ENCODE measurements at places on chromosomes 3 and 15.

DNA sequence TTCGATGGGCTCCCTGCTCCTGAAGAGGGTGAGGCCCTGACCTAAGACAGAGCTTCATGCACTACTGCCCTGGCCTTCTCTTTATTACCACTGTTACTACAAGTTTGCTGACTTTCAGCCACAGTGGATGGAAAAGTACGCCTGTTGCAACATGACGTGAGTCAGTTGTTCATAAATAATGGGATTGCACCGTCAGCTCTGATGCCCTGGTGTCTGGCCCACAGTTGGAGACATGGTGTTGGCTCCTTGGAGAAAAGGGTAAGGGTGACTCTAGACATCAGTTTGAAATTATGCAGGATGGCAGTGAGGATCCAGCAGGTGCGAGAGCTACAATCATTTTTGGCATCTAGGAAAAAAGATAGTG is 5.5 kb downstream of the PAQR5 start:
- no peak for DNase-seq

DNA sequence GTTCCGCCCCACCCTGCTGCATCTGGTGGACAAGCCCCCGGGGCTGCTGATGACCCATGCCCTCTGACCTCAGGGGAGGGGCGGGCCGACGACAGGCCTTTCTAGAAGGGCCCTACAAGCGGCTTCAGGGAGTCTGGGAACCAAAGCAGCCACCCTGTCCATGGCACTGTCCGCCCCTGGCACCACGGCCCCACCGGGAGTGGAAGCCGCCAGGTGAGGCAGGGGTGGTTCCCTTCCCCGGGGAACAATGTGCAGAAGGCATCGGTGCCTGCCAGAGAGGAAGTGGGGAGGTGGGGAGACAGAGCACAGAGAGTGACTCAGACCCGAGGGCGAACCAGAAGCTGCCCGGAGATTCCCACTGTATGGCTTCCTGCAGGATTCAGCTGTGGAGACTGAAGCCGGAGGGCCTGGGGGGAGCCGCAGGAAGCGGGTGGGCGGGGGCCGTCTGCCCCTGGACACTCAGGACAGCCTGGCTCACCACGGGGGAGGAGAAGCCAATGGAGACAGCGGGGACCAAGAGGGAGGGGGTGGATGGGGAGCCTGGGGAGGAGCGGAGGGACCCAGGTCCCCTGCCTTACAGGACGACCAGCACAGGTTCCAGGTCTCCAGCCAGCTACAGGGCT is 134.0 kb downstream of the TPRA1 start:
- DNase-seq = no peak

DNA sequence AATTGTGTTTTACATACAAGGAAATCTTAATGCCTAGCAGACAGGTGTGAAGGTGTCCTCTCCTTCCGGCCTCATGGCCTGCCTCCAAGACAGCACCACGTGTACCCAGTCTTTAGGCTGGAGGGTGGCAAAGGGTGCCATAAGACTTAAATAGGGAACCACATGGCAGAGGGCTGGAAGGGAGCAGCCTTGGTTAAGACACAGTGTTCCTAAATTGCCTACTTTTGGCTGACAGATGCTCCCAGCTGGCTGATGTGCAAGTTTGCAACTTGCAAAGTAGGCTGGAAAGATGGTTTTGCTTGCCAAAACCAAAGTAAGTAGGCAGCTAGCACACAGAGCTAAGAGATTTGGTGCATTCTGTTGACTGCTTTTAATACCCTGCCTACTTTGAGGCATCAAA is 45.2 kb downstream of the CCNB2 start:
- no peak for DNase-seq

DNA sequence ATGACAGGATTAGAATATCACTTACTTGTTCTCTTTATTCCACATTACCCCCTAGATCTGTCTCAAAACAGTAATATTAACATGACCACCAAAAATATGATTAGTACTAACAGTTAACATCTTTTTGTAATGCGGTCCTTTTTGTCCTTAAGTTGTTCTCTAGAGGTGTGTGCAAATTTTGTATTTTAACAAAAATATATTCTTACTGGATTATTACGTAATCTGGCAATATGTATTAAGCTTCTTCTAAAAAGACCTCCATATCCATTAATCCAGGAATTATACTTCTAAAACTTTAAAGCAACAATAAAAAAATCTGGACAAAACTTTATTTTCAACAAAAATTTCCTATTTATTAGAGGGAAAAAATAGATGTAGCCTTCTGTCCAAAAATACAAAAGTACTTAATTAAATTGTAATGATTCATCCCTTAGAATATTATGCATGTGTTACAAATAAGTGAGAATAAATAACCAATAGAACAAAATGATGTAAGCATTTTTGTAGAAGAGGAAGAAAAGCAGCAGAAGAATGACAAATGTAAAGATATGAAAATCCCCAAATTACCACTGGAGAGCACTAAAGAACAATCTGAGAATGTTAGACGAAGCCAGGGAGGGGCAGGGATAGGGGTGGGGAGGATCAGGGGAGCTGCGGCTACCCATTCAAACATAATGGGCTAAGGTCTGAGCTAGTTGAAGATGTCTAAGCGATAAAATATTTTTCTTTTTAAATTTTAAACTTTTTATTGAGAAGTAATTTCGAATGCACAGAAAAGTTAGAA is 945.6 kb downstream of the MCTP2 start:
- DNase-seq = no peak

- peak; percentile 93 for DNase-seq
These were observed 8.5 kb downstream of the SHOX2 start for GRCh38 chr3:158097593-158098308.

- DNase-seq = no peak
These were observed 95.5 kb downstream of the DPH6 start for GRCh38 chr15:35450492-35450891.

DNA sequence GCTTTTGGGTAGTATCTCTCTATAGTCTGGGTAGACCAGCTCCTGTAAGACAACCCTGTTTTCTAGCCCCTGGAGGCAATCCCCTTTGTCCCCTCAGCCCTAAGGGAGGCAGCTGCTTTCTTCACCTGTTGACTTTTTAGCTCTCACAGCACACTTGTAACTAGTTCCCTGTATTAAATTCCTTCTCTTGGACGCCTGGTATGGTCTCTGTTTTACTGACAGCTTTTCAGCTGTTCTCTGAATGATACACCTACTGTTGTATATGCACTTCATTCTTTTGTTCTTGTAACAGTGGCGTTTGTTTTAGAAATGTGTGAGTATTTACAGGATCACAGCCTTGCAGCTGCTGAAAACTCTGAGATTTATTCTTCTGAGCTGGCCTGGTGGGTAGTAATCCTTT is 413.0 kb upstream of the RBMS3 start:
- no peak for DNase-seq

DNA sequence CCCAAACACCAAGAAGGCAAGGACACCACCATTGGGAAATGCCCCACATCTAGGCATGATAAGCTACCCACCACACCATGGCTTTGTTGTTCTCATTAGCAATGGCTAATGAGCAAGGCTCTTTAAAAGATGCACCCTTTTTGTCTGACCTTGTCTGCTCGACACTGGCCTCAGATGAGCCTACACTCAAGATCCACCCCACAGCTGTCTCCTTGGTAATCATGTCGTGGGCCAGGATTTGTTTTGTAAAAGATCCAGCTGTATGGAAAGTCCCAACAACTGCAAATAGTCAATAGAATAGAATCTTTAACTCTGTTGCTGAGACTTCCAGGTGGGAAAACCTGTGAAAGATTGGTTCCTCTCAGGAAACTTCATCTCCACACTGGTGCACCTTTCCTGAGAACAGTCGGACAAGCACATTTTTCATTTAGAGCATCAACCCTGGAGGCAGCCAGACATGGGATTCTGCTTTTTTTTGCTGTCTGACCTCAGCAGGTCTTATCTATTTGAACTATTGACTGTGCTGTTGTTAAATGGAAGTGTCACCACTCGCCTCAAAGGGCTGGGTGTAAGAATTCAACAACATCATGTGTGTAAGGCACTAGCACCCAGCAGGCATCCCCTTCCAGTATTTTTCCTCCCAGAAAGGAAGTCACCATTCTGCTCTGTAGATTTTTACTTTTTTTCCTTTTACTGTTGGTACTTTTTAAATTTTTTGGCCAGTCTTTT is 35.5 kb downstream of the DUT start:
- DNase-seq = no peak

DNA sequence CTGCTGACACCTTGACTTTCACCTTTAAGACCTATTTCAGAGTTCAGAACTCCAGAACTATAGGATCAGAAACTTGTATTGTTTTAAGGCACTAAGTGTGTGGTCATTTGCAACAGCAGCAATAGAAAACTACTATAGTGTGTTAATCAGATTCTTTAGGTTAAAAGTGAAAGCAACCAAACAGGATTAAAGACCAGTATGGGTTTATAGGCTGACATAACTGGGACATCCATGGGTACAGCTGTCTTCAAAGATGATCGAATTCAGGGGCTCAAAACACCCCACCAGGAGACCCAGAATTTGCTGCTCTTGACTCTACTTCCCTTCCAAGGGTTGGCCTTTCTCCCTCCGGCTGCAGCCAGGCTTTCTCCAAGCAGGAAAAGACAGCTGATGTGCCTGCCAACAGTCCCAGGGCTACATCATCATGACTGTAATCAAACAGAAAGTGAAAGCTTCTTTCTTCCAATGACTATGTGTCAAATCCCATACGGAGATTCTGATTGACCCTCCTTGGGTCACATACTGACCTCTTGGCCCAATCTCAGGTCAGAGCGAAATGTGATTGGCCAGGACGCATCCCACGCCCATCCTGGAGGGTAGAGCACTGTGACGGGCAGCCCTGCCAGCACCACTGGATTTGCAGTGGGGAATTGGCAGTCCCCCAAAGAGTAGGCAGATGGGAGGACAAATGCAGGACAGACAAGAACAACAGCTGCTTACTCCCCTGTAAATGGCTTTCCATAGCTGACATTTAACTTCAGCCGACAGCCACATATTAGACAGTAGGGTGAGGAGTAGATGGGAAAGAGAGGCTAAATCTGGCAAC is 51.4 kb upstream of the RNF7 start:
- DNase-seq = no peak

GRCh38 chr15:56989411-56989924 is 71.0 kb downstream of the TCF12 start:
- DNase-seq = no peak

- no peak for DNase-seq
These were observed 21.8 kb upstream of the ATP13A5 start for GRCh38 chr3:193400304-193400703.

GRCh38 chr15:26201177-26201858 is 338.2 kb upstream of the ATP10A start:
- DNase-seq = no peak

GRCh38 chr3:181930105-181930504 is 218.4 kb downstream of the SOX2 start:
- DNase-seq = no peak

- DNase-seq = no peak
These were observed 713.9 kb upstream of the GBE1 start for GRCh38 chr3:82475306-82475705.

DNA sequence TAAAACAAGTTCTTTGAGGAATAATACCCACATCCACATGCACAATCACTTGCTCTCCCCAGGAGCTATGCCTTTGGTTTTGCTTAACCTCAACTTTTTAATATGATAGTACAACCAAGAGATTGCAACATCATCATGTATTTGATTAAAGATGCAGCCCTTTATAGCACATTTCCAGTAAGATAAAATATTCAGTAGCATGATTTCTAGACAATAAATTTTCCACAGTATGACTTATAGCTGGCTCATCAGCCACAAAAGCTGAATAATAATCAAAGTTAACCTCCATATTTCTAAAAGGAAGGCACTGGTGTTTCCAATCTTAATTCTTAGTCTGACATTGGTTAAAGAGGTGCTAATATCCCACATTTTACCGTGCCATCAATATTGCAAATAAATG is 622.5 kb downstream of the TBL1XR1 start:
- no peak for DNase-seq

DNA sequence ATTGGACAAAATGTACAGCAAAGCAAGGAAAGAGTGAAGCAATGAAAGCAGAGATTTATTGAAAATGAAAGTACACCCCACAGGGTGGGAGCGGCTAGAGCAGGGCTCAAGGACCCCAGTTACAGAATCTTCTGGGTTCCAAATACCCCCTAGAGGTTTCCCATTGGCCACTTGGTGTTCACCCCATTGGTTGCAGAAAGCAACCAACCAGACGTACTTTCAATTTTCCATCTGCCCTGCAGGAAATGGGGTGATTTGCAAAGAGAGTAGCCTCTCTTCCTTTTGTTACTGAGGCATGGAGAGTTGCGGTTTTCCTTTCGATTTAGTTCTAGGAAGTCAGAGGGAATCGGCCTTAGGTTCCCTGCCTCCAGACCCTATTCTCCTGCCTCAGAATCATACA is 2.4 kb downstream of the PML start:
- peak; percentile 62 for DNase-seq

DNA sequence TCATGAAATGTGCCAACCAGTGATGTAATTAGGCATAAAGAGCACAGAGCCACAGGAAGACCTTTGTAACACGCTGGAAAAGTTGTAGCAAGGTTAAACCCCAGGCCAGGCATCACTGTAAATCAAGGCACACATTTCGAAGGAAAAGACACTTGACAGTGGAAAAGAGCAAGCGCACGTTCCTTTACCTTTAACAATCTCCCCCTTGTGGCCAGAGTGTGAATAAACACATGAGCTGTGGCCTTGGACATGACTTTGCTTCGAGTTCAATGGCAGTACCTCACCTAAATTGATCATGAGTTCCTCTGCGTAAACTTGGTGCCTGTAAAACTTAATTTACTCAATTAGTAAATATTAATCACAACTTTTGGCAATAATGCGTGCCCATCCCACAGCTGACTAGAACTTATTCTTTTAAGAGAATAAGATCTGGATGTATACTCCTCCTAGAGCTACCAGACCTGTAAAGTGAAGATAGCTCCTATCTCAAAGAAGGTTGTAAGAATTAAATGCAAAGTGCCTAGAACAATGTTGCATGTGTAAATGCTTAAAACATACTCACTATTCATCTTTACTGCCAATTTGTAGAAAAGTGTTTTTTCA is 757.0 kb upstream of the NECTIN3 start:
- peak; percentile 27 for DNase-seq

DNA sequence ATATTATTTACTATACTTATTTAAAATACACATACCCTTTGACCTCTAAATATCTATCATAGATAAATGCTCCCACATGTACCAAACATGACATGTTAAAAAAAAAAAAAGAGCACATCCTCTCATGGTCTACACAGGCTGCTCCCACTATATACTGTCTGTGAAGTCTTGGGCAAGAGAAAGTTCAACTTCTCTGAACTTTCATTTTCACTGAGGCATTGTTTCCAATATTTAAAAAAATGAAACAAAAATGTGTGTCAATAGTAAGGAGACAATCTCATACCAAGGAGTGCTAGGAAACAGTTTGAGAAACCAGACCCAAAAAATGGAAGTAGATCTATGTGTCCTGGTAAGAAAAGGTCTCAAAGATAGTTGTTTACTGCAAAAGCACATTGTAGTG is 29.3 kb downstream of the SLC4A7 start:
- peak; percentile 28 for DNase-seq

GRCh38 chr15:25185156-25185710 is 230.4 kb downstream of the SNRPN start:
- no peak for DNase-seq
